Lower leg skin (tissue), 4 donors: ENCODE measurements at places on chromosomes 3 and 15. TPM values are rescaled to one million over a fixed set of nuclear protein-coding genes. Genes with fewer than 3 reads are reported as not detected.

B3GNT5 gene
- 12.7 TPM for total RNA-seq

B2M gene
- total RNA-seq, result 3,013 TPM

NRROS gene
- 1.8 TPM for total RNA-seq

TUSC7 gene
- total RNA-seq, result not detected

SST gene
- total RNA-seq, result not detected

- no peak for DNase-seq
These were observed 385.7 kb downstream of the CNTN4 start for GRCh38 chr3:2484162-2485026.
